Astrocyte (in vitro differentiated cells and primary cell): ENCODE measurements at places on chromosomes 6 and 20.

- DNase-seq = peak; percentile 87
- no peak overlapping the region for H3K27ac ChIP-seq
- no peak overlapping the region for H3K4me3 ChIP-seq
- peaks cover 17% of the 10 kb centered on the region for H3K4me1 ChIP-seq
Measured at GRCh38 chr6:105326216-105326615, 76.7 kb downstream of the PREP start.

DNA sequence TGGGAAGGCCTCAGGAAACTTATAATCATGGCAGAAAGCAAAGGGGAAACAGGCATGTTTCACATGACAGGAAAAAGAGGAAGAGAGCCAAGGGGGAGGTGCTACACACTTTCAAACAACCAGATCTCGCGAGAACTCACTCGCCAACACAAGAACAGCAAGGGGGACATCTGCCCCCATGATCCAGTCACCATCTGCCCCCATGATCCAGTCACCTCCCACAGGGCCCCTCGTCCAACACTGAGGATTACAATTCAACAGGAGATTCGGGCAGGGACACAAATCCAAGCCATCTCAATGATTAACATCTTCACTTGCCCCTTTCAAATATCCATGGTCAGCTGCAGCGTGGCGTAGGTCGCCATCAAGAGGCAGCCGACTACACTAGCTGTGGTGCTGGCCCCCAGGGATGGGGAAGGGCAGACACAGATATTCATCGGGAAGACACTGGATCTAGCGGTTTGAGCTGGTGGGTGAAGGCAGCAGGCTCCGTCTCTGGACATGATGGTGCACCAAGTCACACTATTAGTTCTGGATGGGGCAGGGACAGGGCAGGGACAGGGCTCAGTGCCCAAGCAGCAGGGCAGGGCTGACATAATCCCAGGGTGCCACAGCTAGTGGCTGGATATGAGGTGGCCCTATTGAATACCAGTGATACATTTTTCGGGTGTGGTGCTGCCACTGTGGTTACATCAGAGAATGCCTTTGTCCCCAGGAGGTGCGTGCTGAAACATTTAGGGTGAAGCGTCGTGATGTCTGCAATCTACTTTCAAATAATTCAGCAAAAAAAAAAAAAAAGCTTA, 31.6 kb downstream of the TUBB2B start:
- no peaks in the 10 kb centered on the region for H3K36me3 ChIP-seq
- H3K27ac ChIP-seq = no peak overlapping the region
- no peaks in the 10 kb centered on the region for H3K27me3 ChIP-seq

DNA sequence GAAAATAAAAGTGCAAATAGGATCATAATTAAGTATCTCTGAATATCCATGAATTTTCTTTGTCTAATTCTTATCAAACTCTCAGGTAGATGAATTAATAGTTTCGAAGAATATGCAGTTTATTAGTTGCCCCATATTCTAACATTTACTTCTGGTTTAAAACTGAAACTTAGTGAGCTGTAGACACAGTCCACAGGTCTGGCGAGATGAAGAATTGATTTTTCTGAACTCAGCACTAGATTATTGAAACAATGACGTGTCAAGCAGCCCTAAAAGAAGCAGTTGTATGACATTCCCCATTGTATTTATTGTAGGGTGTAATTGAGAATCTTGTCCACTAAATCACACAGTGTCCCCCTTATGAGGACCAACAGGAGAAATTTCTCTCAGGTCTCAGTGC, 407.1 kb downstream of the GRIK2 start:
- H3K27me3 ChIP-seq = no peaks in the 10 kb centered on the region
- peaks cover 6% of the 10 kb centered on the region for H3K4me1 ChIP-seq
- no peak overlapping the region for H3K27ac ChIP-seq
- no peak overlapping the region for H3K4me3 ChIP-seq
- no peaks in the 10 kb centered on the region for H3K36me3 ChIP-seq

DNA sequence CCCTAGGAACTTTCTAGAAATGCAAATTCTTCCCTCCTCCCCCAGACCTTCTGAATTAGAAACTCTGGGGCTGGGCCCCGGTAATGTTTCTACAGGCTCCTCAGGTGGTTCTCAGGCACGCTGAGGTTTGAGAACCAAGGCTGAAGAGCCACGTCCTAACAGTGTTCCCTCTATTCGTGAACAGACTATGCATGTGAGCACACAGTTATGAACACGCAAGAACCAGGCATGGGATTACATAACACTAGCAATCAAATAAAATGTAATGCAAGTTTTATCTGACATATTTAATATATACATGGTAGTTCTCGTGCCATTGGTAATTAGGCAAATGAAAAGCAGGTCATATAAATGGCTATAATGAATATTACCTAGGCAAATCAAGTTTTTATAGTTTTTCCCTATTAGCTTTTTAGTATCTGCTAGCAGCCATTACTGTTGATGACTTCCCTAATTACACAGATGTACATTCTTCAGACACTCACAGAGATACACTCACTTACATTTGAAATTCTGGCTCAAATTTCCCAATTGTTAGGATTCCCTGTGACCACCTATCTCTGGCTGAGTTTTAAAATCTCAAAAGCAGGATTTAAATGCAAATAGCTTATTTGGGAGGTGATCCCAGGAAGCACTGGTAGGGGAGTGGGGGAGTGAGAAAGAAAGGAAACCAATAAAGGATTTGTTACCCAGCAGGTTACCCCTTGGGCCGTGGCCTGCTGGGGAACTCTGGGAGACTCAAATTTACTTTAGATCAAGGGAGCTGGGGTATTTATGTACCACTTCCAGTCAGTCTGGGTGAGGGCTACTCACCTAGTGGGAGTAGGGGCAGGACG, 104.1 kb downstream of the TCP11 start:
- DNase-seq = no peak
- no peaks in the 10 kb centered on the region for H3K27me3 ChIP-seq
- no peaks in the 10 kb centered on the region for H3K4me1 ChIP-seq
- H3K27ac ChIP-seq = no peak overlapping the region
- no peak overlapping the region for H3K4me3 ChIP-seq

DNA sequence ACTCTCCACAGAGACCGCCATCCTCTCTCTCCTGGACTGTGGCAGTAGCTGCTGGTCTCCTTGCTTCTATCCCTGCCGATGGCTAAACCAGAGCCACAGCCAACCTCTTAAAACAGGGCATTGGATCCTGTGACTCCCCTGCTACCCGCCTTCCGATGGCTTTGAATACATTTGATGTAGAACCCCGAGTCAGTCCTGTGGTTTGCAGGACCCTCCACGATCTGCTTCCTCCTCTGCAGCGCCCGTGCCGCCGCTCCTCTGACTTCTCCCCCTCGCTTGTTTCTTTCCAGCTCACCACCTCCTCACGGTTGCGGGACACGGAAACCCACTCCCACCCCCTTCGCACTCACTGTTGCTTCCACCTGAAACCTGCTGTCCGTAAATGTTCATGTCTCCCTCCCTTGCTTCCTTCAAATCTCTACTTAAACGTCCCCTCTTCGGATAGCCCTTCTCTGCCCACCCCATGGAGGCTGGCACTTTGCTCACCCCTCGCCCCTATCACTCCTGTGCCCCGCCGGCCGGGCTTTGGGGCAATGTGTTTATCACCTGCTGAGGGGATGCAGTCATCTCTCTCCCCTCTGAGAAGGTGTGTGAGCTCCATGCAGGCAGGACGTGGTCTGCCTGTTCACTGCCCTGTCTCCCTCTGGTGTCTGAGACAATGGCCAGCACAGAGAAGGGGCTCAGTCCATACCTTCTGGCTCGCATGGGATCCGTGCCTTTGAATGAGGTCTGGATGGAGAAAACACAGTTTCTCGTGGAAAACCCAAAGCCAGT, 67.8 kb downstream of the GFOD1 start:
- H3K27ac ChIP-seq = no peak overlapping the region
- H3K36me3 ChIP-seq = no peaks in the 10 kb centered on the region
- no peak overlapping the region for H3K4me3 ChIP-seq
- H3K27me3 ChIP-seq = no peaks in the 10 kb centered on the region
- H3K4me1 ChIP-seq = peaks cover 18% of the 10 kb centered on the region
- DNase-seq = no peak

DNA sequence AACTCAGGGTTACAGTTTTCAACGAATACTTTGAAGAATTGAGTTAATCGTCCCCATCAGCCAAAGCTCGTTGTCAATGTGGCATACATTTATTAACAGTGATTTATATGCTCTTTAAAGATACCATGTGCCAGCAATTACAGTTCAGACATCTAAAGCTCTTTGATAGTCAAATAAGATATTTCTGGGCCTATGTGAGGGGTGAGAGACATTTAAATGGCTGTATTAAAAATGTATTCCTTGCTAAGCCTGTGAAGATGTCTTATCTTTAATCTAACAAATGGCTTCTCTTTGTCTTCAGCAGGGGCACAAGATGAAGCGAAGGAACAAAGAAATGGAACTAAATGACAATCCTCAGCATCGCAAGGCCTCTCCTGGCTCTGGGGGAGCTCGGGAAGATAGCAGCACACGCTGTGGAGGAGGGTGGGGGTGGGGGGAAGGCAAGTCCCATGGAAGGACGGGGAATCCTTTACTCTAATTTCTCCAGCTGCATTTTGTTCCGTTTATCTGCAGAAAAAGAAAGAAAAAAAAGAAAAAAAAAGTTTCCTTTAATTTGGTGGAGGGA, 523.6 kb downstream of the KIF16B start:
- H3K4me3 ChIP-seq = no peak overlapping the region
- H3K36me3 ChIP-seq = no peaks in the 10 kb centered on the region
- no peak overlapping the region for H3K27ac ChIP-seq

DNA sequence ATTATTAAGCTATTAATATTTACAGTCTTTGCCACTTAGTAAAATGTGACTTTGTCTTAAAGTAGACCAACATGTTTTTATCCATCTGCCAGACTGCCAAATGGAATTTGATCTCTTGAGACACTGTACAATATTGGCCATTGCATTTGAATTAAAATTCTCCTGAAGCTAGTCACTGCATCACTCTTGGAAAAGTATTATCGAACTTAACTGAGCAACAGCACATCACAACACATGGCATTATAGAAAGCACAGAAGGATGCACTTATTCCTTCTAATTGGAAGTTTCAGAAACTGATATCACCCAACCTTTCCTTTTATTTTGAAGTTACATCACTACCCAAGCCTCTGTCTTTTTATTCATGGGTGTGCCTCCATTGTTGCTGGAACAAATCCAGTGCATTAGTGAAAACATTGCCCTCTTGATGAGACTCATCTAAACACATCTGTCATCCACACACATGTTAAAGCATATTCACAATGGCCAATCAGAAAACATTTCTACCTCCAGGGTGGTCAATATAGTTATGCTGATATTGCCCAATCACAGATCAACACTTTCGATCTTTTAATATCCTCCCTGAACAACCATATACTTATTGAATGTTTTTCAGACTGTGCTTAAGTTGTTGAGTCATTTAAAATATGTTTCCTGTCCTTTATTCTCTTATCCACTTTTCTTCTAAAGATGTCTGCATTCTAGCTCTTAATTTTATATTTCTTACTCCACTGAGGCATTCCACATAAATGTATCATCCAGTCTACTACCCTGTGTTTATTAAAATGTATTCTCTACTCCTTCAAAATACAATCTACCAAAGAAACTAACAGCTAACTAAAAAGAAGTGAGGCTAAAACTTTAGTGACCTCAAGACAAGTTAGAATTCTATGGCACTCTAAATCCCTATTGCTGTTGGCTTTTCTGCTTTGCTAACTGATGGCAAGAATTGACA, 535.0 kb downstream of the RFPL4B start:
- peak overlapping the region; percentile 39 for H3K27ac ChIP-seq
- no peak overlapping the region for H3K4me3 ChIP-seq
- peak; percentile 28 for DNase-seq
- no peaks in the 10 kb centered on the region for H3K27me3 ChIP-seq

- H3K36me3 ChIP-seq = no peaks in the 10 kb centered on the region
- H3K27me3 ChIP-seq = no peaks in the 10 kb centered on the region
- H3K4me1 ChIP-seq = peaks cover 8% of the 10 kb centered on the region
- DNase-seq = no peak
Measured at GRCh38 chr20:45827030-45827652, at the start of gene TNNC2. TNNC2 (minus strand) TSS chr20:45827312; CDS start chr20:45827248, 64 bp downstream.

GRCh38 chr6:132962936-132963868, 148.8 kb downstream of the RPS12 start:
- H3K4me3 ChIP-seq = no peak overlapping the region
- DNase-seq = peak; percentile 39
- H3K4me1 ChIP-seq = peaks cover 21% of the 10 kb centered on the region
- H3K27me3 ChIP-seq = no peaks in the 10 kb centered on the region
- no peak overlapping the region for H3K27ac ChIP-seq

- H3K36me3 ChIP-seq = no peaks in the 10 kb centered on the region
- no peaks in the 10 kb centered on the region for H3K27me3 ChIP-seq
- DNase-seq = peak; percentile 91
- H3K4me1 ChIP-seq = peaks cover 23% of the 10 kb centered on the region
- no peak overlapping the region for H3K4me3 ChIP-seq
Measured at GRCh38 chr6:139753198-139753861, 378.9 kb upstream of the CITED2 start.

DNA sequence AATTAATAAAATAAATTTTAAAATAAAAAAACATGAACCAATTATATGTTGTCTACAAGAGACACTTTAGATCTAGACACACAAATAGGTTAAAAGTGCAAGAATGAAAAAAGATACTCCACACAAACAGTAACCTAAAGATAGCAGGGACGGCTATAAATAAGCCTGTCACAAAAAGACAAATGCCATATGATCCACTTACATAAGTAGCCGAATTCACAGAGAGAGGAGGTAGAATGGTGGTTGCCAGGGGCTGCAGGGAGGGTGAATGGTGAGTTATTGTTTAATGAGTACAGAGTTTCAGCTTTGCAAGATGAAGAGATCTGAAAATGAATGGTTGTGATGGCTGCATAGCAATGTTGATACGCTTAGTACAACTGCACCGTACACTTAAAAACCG, 32.7 kb downstream of the KATNA1 start:
- no peak for DNase-seq
- no peaks in the 10 kb centered on the region for H3K27me3 ChIP-seq
- H3K4me1 ChIP-seq = no peaks in the 10 kb centered on the region
- no peak overlapping the region for H3K4me3 ChIP-seq

GRCh38 chr6:169573883-169574282, 127.9 kb downstream of the WDR27 start:
- no peaks in the 10 kb centered on the region for H3K27me3 ChIP-seq
- H3K4me1 ChIP-seq = peaks cover 10% of the 10 kb centered on the region
- no peaks in the 10 kb centered on the region for H3K36me3 ChIP-seq
- DNase-seq = no peak
- H3K27ac ChIP-seq = no peak overlapping the region
